ENCODE measurements at places on chromosomes 3 and 15. TPM values are rescaled to one million over a fixed set of nuclear protein-coding genes. Genes with fewer than 3 reads are reported as not detected.

- DNase-seq = peak; percentile 9
- peaks cover 26% of the 10 kb centered on the region for H3K36me3 ChIP-seq
- H3K27me3 ChIP-seq = no peaks in the 10 kb centered on the region
- no peak overlapping the region for H3K4me3 ChIP-seq
- peaks cover 25% of the 10 kb centered on the region for H3K4me1 ChIP-seq
These were observed 25.9 kb downstream of the ETFA start for GRCh38 chr15:76285241-76285825.

DNA sequence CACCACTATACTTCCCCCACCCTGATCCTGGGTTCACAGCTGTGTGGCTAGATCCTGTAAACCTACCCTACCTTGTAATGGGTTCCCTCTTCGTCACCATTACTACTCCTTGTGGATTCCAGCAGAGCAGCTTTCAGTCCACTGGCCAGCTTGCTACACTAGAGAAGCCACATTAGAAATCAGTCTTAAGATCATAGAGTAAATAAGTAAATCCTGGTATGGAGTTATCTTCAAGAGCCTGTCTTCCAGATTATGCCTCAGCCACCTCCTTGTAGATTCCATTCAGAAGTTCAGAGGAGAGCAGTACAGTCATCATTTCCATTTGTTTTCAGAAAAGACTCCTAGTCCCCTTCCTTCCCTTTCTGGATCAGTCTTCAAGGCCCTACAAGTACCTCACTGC is 123.7 kb downstream of the ALDH1A2 start:
- DNase-seq = no peak
- H3K27me3 ChIP-seq = peaks cover 31% of the 10 kb centered on the region
- H3K36me3 ChIP-seq = no peaks in the 10 kb centered on the region
- H3K4me1 ChIP-seq = no peaks in the 10 kb centered on the region
- no peak overlapping the region for H3K27ac ChIP-seq
- no peak overlapping the region for H3K4me3 ChIP-seq

DNA sequence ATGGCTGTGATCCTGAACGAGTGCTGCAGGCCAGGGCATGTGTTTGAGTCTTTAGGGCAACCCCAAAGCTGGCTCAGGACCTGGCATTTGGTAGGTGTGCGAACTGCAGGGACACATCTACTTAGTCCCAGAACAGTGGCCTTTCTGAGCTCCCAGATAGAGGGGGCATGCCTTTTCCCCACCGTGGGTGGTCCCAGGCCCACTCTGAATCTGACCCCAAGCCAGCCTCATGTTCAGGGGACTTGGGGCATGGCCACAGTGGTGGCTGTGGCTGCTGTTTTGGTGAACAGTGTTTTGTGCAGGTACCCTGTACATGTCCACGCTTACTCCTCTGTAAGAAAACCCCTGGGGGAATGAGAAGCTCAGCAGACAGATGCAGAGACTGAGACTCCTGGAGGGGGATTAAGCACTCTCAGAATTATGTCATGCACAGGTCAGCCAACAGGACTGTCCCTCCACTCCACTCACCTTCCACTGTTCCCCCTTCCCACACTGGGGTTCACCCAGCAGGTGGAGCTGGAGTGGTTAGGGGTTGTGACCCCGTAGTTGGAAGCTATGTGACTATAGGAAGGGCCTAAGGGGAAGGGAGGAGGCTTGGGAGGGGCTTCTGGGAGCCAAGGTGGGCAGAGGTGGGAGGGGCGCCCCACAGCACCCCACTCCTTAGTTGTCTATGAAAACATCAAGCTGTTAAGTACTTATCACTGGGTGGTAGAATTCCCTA is 16.4 kb downstream of the ESYT3 start:
- no peaks in the 10 kb centered on the region for H3K36me3 ChIP-seq
- H3K27me3 ChIP-seq = no peaks in the 10 kb centered on the region
- no peak overlapping the region for H3K27ac ChIP-seq

The PPM1L gene
- total RNA-seq = 5.4 TPM

The PP2D1 gene
- total RNA-seq = not detected

The TMCO5A gene
- not detected for total RNA-seq

The PXK gene
- total RNA-seq = 40.2 TPM

Data from activated CD4-positive, alpha-beta T cell treated with anti-CD3 and anti-CD28 coated beads, Interleukin-2, amount 10 ng/mL, durations not matched to agents 7 days and 5 days (primary cell).